Dorsolateral prefrontal cortex (tissue), 122 donors: ENCODE measurements at places on chromosomes 12 and 14.
A peak's percentile ranks its signal among the peaks of the same experiment; 100 is the strongest.

GRCh38 chr12:130009961-130010360, 106.1 kb upstream of the TMEM132D start:
- no peak for DNase-seq

GRCh38 chr12:98227162-98227561, 288.2 kb upstream of the TMPO start:
- no peak for DNase-seq

- no peak for DNase-seq
Measured at GRCh38 chr14:90111895-90112534, 50.2 kb downstream of the KCNK13 start.

- no peak for DNase-seq
Measured at GRCh38 chr12:119154435-119154818, 24.3 kb upstream of the HSPB8 start.

DNA sequence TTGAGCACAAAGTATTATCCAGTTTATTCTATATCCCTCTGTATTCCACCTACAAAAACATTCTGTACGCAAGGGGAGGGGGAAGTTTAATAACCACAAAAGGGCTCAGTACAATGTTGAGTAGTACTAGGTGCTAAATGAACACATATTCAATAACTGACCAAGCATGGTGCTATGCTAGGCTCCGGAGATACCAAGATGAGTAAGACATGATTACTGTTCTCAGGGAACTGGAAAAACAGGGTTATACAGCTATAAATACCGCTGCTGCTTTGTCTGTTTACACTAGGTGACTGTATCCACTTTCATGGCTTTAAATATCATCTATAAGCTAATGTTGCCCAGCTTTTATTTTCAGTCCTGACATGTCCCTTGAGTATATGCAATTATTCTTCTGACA, 135.8 kb downstream of the INSM2 start:
- DNase-seq, result no peak

- DNase-seq, result no peak
Measured at GRCh38 chr14:21162081-21162480, 6.2 kb upstream of the OR5AU1 start.

DNA sequence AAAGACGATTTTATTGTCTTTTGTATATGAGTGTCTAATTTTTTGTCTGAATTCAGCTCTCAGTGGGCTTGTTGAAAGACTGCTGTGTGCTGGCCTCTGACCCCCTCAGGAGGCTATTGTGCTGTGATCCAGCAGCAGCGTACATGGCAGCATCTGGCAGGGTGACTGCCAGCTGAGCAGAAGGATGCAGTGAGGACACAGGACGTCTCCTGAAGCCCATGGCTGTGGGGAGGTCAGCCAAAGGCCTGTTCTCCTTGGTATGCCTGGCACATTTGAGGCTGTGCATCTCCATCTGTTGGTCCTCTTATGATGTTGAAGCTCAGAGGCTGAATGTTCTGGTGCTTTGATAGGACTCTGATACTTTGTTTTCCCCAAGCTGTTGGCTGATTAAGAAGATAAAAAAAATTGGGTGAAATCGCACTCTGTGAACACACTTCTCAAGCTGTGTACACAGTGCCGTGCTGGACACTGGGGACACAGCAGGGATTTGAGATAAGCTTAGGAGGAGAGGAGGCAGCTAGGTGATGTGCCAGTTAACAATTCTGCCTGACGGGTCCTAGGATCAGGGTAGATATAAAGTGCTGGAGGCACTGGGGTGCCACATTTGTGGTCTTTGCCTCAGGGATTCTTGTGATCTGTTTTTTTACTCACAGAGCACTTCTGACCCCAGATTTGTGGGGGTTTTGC, 37.5 kb downstream of the EID3 start:
- DNase-seq, result peak; percentile 57

GRCh38 chr12:69619050-69619449, 8.3 kb upstream of the LRRC10 start:
- no peak for DNase-seq

GRCh38 chr12:105053116-105053572, 31.1 kb downstream of the ALDH1L2 start:
- DNase-seq, result peak; percentile 51

GRCh38 chr12:94157181-94157580, 8.8 kb downstream of the PLXNC1 start:
- no peak for DNase-seq

DNA sequence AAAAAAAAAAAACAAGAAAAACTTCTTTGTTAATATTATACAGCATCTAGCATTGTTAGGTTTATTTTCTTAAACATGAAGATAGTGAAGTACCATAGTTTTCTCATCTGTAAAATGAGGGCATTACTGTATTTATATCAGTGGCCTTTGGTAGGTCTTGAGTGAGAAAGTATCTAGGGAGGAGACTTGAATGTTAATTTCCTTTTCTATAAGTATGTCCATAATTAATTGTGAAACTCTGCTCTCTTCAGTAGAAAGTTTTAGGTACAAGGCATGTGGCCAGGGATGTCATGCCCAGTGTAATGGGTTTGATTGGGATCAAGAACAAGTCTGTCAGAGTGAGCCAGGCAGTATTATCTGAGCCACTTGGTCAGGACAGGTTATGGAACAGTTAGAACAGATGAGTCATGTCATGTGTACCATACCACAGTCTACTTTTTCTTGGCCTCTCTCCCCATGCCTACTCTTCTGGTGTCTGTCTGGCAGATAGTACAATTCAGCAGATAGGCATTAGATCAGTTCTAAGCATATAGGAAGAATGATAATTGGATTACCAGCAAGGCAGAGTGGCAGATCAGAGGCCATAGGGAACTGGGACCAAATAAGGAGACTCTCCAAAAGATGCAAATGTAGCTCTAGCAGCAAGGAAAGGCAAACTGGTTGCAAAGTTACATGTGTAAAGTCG, 30.4 kb downstream of the FBXO34 start:
- DNase-seq, result no peak

DNA sequence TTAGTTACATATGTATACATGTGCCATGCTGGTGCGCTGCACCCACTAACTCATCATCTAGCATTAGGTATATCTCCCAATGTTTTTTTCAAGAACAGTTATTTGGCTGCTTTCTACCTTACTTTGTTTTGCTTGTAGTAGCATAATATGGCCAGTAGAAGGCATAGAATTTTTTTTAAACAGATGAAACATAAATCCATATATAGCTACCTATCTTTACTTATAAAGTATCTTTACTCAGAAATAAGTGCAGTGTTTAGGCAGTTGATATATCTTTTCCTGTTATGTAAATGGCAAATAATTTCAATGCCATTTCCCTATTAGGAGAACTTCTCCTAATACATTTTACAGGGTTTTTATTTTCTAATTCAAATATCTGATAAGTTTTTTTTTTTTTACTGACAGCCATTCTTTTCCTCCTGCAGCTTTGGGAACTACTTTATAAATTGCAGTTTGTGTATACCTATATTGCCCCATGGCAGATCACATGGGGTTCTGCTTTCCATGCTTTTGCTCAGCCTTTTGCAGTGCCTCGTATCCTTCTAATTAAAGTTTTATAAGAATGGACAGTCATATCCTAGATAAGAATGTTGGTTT, 143.1 kb downstream of the PCNX1 start:
- DNase-seq, result no peak

DNA sequence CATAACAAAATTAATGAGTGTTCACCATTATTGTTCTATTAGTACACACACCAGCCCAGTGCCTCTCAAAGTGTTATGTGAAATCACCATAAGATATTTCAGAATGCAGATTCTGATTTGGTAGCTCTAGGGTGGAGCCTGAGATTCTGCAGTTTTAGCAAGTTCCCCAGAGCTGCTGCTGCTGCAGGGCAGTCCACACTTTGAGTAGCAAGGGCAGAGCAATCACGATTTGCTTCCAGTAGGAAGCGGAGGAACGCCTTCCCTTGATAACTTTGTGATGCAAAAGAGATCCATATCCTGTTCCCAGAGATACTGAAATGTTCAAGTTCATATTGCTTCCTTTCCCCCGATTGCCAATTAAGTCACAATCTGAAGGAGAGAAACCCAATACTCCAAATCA, 57.9 kb downstream of the SLC17A8 start:
- DNase-seq, result no peak

- DNase-seq, result no peak
Measured at GRCh38 chr14:41298328-41298690, 308.4 kb upstream of the LRFN5 start.

DNA sequence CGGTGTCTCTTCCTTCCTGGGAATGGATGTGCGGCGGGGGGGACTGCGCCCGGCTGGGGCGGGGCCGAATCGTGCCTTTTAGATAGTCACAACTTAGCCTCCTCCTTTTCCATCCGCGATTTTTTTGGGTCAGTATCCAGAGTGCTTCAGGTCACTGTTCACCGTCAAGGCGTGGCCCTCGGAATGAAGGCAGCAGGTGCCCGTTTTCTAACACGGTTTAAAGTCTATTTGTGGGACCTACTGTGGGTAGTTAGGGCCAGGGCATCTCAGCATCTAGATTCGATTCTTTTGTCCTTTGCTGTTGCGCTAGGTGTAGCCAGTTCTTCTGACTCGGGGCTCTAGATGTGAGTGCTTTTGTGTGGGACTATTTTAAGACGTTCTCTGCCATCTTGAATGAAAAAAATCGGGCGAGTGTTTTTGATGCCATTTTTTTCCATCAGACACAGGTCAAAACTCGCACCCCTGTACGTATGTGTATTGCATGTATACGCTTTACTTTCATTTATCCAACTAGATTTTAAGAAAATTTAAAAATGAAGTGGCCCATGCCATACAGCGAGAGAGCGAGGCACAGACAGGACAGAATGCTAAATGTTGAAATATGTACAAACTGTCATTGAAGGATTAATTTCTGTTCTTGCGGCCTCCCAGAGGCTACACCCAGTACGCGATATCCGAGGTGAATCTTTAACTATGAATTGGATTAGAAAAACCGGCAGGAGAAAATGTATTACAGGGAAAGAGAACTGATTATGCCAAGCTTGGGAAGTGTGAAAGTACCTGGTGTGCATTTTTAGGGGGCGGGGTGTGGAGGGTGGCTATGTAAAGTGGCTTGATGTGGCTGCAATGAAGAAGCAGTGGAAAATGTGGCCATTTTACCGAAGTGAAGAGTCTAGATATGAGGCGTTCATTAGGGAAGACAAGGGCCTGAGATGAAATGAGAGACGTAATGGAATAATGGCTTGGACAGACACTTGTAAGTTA, 835 bp downstream of the VEZT start:
- DNase-seq, result no peak

GRCh38 chr12:113056631-113057488, at the start of gene DTX1:
TSS of gene DTX1 (plus strand) at chr12:113056730. CDS start at chr12:113058193, 1,463 bp downstream.
- peak; percentile 52 for DNase-seq

GRCh38 chr14:59275668-59276067, 87.2 kb downstream of the DAAM1 start:
- DNase-seq, result no peak

DNA sequence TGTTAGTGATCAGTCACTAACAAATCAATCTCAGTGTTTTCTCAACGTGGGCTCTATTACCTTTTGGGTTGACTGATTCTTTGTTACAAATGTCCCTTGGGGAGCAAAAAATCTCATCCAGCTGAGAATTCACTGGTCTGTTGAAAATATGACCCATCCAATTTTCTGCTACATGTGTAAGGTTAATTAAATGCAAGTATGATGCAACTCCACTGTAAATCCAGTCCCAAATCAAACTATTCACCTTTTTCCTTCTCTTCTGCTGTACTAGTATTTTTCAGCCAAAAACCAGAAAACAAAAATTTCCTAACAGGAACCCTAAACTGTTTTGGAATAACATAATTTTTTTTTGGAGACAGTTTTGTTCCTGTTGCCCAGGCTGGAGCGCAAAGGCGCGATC, 2.2 kb downstream of the ERH start:
- no peak for DNase-seq

DNA sequence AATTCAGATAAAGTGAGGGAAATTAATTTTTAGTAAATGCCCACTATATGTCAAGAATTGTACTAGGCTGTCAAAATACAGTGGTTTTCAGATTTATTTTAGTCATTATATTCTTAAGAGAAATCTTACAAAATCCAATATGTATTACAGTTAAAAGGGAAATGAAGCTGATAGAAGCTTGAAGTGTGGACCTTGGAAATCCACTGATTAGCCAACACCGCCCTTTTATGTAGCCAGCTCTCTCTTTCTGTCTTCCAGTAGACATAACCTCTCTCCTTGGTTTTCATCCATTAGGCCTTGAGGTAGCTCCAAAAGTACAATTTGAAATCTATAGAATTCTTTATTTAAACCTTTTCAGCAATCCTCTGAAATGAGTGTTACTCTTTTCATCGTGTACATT, 63.2 kb downstream of the USP15 start:
- no peak for DNase-seq

GRCh38 chr14:77044783-77045237, 16.3 kb upstream of the IRF2BPL start:
- DNase-seq, result no peak

- DNase-seq, result no peak
Measured at GRCh38 chr14:99706107-99706900, 22.2 kb downstream of the CYP46A1 start.

GRCh38 chr14:69171569-69171968, 18.6 kb upstream of the DCAF5 start:
- DNase-seq, result no peak

- no peak for DNase-seq
Measured at GRCh38 chr12:112813836-112814235, 22.3 kb downstream of the RPH3A start.

DNA sequence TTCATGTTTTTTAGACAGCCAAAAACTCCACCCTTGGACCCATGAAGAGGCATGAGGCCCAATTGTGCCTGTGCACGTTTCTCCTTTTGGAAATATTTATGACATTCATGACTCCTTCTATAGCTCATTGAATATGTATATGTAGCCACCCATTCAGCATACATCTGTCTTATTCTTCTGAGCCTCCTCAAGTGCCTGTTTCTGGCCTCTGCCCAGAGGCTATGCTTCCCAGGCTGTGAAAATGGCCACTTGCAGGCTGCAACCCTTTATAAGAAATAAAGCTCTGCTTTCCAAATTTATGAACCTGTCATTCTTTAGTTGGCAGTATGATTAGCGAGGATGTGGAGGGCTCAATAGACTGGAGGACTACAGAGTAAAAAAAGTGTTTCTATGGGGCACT, 35.3 kb downstream of the TSPAN19 start:
- no peak for DNase-seq

DNA sequence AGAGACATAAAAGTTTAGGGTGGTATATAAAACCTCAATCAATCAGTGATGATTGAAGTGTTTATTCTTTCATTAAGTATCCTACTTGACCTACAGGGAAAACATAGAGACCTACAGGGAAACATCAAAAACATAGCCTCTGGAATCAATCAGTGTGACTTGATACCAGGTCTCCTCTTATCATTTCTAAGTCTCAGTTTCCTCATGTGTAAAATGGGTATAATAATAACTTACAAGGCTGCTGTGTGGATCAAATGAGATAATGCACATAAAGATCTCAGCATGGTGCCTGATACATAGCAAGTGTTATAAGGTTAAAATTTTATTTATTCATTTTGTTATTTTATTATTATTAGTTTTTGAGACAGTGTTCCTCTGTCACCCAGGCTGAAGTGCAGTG, 22.2 kb upstream of the GNPTAB start:
- no peak for DNase-seq

- DNase-seq, result no peak
Measured at GRCh38 chr12:3601461-3602150, 110.6 kb downstream of the PRMT8 start.
